ENCODE measurements at places on chromosomes 3 and 15.

GRCh38 chr3:52190294-52191074 is 7.5 kb upstream of the ALAS1 start:
- DNase-seq: no peak

GRCh38 chr3:95350049-95350448 is 1287.2 kb downstream of the NSUN3 start:
- DNase-seq: no peak

DNA sequence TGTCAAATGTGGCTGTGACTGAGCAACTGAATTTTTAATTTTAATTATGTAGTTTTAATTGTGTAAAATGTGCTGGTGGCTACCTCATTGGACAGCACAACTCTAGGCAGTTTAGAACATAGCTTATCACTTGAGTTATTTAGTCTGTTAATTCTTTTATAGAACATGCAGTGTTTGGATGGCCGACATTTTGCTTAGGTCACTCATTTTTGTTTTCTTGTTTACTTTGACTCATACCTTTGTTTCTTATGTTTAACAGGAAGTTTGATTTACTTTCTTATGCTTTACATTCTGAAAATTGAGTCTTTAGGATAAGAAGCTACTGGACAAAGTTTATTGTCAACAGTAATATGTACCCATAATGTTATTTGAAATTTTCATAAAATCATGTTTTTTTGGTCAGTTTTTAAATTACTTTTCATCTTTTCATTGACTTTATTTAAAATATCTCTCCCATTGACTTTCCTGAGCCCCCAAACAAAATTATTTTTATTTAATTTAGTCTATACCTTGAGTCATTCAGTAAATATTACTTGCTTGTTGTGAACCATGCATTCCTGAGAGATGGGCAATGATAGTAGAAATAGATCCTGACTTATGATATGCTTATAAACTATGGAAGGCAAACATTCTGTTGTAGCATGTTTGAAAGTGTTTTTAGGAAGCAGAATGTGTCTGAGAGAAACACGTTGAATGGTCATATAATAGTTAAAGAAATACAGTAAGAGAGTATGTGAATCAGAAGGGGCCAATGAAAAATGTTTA is 60.6 kb downstream of the TCF12 start:
- peak; percentile 5 for DNase-seq

DNA sequence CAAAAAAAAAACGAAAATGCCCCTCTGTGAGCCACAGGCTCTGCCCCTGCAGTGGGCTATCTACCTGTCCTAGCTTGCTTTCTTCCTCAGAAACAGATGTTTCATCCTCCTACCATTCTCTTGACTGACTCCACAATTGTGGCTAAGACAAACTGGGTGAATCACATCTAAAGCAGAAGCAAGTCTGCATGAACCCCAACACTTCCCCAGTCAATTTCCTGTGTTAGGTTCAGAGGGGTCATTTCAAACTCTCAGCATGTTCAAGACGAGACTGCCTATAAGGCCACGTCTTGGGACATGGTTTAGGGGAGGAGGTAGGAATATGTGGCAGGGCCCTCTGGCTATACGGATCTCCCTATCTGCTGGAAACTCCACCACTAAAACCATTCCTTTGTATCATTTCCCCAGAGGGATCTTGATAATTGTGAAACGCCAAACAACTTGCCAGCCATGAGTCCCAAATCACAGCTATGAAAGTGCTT is 28.6 kb upstream of the ANKDD1A start:
- peak; percentile 36 for DNase-seq

GRCh38 chr15:71312731-71313460 is 197.6 kb downstream of the THSD4 start:
- DNase-seq: no peak

- no peak for DNase-seq
Observed at GRCh38 chr15:77305953-77306352, 114.0 kb downstream of the PEAK1 start.

- DNase-seq: no peak
Observed at GRCh38 chr15:52318729-52319500, 23.3 kb upstream of the MYO5C start.

GRCh38 chr3:104856741-104857140 is 510.0 kb upstream of the ALCAM start:
- DNase-seq: no peak
